ENCODE measurements at places on chromosomes 1 and 21.

DNA sequence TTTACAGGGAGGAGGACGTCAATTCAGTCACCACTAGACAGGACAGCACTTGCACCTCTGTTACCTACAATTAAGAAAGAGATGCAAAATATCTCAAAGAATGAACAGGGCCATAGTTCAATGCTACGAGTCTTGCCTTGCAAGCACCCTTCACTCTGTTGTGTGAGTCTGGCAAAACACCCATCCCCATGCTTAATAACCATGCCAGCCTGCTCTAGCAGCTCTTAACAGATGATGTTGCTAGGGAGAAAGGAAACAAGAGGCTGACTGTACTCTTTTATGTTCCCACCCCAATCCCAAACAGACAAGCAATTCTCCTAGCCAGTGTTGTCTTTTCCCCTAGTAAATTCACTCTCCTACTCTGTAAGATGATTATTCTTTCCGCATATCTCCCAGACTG is 5.3 kb downstream of the CBR1 start:
- no peak for DNase-seq

DNA sequence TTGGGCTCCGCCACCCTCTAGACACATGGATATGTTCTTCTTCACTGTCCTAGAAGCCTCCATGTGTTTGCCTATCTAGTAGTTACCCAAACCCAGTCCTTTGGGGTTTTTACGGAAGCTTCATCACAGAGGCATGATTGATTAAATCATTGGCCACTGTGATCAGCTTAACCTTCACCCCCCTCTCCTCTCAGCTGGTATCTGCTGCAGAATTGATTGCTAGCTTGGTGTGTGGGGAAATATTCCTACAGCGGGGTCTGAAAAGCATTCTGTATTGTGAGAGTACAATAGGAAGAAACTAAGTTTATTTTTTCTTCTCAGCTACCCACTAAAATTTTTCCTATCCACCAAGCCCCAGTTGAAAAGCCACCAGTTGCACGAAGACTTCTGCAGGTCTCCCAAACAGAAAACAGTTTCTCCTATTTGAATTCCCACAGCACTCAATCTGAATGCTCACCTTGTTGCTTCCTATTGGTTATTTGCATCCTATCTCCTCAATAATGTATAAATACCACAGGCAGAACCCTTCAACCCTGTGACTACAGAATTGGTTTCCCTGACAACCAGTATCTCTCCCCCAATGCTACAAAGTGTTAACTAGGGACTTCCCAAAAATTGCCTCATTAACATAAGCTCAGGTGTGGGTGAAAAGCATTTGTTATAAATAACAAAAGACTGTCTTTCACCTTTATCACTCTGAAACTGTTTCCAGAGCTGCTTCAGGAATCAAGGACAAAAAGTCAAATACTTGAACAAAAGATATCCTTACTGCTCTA is 9.3 kb upstream of the VANGL1 start:
- DNase-seq, result no peak

DNA sequence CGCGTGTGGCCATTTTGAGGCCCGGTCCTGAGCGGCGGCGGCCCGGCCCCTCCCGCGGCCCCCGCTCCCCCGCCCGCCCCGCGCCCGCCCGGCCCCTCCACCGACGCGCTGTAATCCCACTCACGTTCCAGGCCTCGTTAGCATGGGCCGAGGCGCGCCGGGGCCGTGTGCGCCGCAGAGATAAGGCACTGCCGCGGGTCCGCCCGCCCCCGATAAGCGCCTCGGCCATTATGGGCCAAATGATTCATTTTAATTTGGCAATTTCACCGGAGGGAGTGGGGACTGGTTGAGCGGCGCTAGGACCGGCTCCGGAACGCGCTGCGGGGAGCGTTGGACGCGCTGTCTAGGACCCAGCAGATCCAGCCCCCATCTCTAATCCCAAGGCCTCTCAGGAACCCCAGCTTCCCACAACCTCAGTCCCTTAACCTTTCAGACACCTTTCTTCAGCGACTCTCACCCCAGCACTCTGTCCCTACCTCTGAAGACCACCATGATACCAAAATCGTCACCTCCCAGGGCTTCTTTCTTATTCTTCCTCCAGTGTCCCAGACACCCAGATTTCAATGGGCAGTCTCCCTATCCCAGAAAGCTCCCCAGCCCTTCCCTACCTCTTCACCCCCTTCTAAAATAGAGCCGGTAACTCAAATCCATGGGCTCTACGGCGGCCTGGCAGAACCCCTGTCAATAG is at the start of gene TAL1:
TAL1 (minus strand) TSS at position 39 of the 688 bp plus-strand sequence. CDS start 6,337 bp downstream, outside the sequence.
- DNase-seq, result no peak

- DNase-seq, result no peak
Measured at GRCh38 chr1:27567971-27568299, 36.0 kb downstream of the AHDC1 start.

DNA sequence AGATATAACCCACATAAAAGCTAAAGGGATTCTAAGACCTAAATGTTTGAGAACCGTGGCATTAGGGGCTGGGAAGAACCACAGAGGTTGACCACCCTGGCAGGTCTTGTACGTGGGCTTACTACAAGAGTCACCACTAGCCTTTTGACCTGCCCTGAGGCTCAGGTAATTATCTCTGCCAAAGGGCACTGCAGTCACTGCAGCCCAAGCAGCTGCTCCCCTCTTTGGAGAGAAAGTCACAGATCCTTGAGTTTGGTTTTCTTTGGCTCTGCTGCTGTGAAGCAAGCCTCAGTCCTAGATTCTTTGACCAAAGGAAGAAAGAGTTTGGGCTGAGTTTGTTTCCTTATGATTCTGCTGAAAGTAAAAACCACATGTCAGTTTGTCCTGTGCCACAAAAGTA is 11.6 kb downstream of the PARK7 start:
- DNase-seq, result no peak

DNA sequence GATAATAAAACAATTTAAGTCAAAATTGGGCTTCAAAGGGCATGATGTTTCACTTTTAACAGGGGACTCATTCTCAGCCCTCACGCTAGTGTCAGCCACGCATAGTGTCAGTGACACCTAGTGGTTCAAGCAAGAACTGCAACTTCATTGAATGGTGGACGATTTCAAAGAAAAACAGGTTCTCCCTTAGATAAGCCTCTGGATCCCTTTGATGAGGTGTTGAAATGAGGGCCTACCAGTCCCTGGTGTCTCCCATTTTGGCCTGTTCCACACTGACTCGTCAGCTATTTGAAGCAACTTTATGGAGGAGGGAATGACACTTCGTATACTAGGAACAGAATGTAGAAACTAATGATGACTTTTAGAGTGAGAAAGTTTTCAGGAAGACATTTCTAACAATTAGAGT is 56.2 kb downstream of the FCRL5 start:
- no peak for DNase-seq

- no peak for DNase-seq
Measured at GRCh38 chr1:11684070-11684469, 3.1 kb upstream of the MAD2L2 start.

DNA sequence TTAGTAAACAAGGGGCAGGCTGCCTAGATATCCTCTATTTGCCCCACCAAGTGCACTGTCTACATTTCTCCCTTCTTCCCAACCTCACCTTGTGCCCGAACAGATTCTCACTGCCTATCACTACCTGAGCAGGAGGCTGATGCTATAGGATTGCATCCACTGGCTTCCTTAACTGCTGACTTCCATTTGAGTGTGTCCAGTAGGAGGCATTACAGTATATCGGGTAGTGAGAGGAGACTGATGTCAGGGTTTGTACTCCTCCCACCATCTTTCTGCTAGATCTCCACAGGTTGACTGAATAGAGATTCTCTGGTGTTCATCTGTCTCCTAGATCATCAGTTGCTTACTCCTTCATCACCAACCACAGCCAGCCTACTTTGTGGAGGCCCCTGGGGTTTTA is 796.3 kb downstream of the LRRIQ3 start:
- no peak for DNase-seq

- no peak for DNase-seq
Measured at GRCh38 chr1:45686015-45686287, 382 bp downstream of the GPBP1L1 start.

DNA sequence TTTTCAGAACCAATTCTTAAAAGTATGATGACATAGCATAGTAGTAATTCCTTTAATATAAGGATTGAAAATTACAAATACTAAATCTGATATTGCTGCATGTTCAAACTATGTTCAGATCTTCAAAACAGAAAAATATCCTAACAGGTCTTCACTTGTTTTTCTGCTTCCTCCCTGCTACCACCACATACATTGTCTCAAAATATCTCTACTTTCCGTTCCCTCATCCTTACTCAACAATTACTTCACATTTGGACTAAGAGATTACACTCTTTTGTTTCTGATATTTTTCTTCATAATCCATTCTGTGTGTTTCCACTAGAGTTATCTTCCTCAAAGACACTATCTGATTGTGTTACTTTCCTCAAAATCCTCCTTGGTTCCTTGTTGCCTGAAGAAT is 125.1 kb downstream of the NEK7 start:
- DNase-seq, result no peak

- no peak for DNase-seq
Measured at GRCh38 chr1:43530483-43531106, at the start of gene PTPRF. Gene PTPRF (plus strand): TSS chr1:43530883. CDS start chr1:43545076, 14,193 bp downstream.

DNA sequence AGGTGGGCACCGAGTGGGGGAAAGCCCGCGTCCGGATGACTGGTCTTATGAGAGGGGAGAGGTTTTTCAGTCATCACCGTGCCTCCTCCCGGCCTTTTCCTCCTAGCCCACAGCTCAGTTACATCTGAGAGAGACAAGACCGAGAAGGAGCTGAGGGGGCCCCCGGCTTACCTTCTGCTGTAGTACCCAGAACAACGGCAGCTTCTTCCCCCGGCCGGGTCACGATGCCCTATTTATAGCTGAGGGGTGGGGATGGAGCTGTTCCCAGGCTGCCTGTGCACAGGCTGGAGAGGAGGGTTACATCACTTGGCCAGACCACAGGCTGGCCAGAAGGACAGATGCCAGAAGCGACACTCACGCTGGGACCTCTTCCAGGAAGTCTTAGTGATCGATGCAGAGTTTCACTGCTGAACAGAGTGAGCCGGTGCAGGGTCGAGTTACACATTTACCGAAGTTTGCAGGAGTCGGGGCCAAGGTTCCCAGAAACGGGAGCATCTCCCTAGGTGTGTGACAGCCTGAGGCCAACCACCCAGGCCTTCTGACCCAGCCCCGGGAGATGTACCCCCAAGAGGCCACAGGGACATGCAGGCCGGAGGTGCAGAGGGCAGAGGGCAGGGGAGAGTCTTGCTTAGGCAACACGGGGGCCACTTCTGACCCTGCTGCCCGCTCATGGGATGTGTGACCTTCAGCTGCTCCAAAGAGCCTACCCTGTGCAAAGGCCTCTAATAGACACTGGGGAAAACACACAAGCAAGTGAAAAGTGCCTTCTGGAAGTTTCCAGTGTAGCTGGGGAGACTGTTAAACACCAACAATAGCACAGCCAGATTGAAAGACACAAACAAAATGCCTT is at the start of gene AGT:
AGT (minus strand) TSS at position 208 of the 850 bp plus-strand sequence. CDS start 3,299 bp downstream, outside the sequence.
- DNase-seq, result no peak

- DNase-seq, result no peak
Measured at GRCh38 chr1:74767490-74767889, 34.5 kb downstream of the TYW3 start.
